Astrocyte (in vitro differentiated cells and primary cell): ENCODE measurements at places on chromosomes 2 and 18.

DNA sequence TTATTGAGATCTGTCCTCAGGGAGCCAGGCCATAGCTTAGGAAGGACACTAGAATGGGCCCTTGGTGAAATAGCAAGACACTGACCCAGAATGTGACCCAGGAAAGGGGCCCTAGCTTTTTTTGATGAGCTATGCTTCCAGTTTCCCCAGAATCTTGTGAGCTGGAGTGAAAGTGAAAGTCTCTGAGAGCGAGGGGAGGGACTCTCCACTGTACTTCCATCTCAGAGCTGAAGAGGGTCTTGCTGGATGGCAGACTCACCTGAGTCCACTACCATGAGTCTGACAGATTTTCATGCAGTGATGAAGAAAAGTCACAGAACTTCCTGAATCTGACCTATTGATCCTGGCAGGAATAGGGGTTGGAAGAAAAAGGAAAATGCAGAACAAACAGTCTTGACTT, 3.1 kb downstream of the ARHGAP25 start:
- no peak for DNase-seq

- no peak for DNase-seq
Observed at GRCh38 chr2:175918935-175919334, 83.1 kb downstream of the LNPK start.

DNA sequence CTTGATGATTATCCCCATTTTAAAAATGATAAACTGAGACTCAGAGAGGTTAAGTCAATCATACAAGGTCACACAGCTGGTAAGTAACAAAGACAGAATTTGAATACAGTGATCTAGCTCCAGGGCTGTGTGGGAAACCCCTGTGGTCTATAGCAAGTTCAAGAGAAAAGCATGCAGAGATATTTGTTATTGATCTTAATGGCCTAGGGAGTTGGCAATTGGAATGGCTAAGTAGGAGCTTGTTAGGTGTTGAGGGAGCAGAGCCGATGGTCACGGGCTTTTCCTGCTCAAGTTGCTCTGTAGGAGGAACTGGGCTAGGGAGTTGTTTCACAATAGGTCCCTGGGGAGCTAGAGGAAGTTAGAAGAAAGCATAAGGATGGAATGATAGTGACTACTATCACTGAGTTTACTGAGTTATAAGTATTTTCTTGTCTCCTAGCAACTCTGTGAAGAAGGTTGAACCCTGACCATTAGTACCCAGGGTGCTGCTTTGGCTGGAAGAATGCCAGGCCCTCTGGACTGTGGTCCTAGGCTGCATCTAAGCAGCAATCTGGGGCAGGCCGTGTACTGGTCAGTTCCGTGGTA, 30.0 kb downstream of the RNF125 start:
- DNase-seq: no peak

DNA sequence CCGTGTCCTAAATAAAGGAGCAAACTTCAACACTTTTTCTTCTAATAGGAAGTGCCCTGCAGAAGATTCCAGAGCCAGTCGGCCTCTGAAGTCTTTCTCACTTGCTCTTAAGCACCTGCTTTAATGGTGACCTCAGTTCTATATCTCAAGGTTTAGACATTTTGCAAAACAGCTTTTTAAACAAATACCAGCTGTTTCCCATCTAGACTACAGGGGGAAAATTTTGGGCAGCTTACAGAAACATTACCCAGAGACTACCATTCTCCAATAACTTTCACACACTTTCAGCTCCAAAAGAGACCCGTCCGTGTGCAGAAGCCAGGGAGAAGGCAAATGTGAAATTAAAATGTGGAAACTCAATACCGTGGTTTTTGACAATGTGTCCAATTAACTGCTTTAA, 285.3 kb upstream of the CCDC68 start:
- DNase-seq: no peak

GRCh38 chr2:160581448-160581847, 87.8 kb upstream of the RBMS1 start:
- no peak for DNase-seq

GRCh38 chr2:233107011-233107410, 46.9 kb downstream of the INPP5D start:
- no peak for DNase-seq

- DNase-seq: peak; percentile 51
Observed at GRCh38 chr2:17626986-17627385, 86.5 kb downstream of the VSNL1 start.

- DNase-seq: no peak
Observed at GRCh38 chr2:206611191-206611590, 31.1 kb upstream of the FAM237A start.

DNA sequence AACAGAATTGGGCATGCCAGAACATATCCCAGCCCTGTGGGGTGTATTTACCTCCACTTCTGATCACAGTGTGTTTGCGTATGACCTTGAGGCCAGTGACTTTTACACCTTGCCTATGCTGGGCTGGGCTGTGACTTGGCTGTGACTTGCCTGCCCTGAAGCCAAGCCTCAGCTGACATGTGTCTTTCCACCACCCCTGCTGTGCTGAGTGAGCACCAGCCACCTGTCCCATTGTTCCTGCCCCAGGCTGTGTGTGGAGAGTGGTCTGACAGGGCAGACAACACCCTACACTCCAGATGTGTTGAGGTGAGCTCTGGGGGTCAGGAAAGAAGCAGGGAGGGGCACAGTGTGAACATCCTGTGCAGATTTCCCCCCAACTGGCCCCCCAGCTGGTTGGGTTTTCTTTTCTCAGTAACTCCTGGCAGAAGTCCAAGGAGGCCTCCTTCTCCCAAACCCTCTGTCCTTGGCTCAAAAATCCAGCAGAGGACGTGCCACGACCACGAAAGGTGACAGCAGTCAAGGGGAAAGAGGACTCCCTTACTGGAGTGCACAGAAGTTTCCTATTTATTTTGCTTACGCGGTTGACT, 5.1 kb upstream of the STEAP3 start:
- DNase-seq: peak; percentile 27

- DNase-seq: no peak
Observed at GRCh38 chr2:206389164-206389563, 54.2 kb upstream of the ADAM23 start.

GRCh38 chr2:177551989-177552421, 159.4 kb downstream of the AGPS start:
- no peak for DNase-seq

DNA sequence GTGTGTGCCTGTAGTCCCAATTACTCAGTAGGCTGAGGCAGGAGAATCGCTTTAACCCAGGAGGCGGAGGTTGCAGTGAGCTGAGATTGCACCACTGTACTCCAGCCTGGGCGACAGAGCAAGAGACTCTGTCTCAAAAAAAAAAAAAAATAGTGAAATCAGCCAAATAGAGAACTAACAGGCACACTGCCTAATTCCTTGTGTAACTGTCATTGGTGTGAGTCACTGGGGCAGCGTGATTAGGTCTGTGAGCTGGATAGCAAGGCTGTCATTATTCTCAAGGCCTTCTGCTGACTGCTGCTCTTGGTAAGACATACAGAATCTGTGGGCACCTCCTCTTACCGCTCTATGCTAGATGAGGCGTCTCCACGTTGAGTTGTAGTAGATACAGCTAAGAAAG, 270.3 kb downstream of the NEDD4L start:
- DNase-seq: peak; percentile 95

- DNase-seq: no peak
Observed at GRCh38 chr2:120415728-120416509, 70.0 kb downstream of the INHBB start.

GRCh38 chr18:70363861-70364260, 75.0 kb downstream of the SOCS6 start:
- peak; percentile 53 for DNase-seq

DNA sequence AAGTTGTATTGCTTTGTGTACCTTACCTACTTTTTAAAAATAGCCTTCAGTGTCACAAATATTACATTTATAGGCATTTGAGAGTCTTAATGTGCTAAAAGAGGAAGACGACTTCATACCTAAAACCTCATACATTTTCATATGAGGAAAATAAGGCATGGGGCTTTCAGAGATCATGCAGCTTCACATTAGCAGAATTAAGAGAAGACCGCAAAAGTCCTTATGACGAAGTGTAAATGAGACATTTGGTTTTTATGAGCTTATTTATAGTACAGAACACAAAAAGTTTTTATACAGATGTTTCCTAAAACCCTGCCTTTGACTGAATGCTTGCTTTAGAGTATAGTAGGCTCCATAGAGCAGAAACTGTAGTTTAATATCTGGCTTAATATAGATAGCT, 10.1 kb upstream of the CCDC138 start:
- no peak for DNase-seq

GRCh38 chr2:109373791-109374547, 239.8 kb downstream of the SEPTIN10 start:
- DNase-seq: no peak

DNA sequence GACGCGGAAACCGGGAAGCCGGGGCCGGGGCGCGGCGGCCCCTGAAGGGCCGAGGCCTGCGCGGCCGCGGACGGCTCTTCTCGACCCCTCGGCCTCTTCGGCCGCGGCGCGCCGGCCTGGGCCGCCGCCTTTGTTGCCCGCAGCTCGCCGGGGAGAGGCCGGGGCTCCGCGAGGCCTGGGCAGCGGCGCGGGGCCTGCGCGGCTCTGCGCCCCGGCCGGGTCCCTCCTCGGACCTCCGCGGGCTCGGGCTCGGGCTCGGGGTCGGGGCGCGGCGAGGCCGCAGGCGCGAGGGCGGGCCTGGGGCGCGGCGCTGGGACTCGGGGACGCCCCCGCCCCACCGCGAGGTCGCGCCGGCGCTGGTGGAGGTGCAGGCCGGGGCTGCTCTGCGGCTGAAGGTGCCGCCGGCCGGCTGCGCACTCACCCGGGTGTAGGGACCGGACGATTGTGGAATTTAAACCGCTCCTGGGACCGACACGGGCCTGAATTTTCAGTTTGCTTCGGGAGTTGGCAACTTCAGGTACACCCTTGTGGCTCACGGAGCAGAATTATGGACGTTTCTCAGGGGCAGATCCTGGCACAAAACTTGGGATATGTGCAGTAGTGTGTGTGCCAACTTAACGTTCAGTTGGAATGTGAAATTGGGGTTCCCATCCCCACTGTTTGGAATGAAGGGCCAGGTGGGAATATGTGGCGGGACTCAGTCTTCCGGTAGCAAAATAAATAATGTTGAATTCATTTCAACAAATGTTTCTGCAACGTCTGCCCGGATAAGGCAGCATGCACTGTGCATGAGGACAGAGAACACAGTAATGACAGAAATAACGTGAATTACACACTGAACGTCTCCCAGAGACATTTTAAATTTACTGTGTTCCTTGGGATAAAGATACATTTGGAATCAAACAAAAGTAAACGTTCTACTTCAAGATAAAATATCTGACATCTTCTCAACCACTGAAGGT, 787 bp downstream of the SOCS6 start:
- DNase-seq: no peak
